Mesenchymal stem cell (in vitro differentiated cells and primary cell): ENCODE measurements at places on chromosomes 12 and 14.
A peak's percentile ranks its signal among the peaks of the same experiment; 100 is the strongest.

- DNase-seq, result no peak
Observed at GRCh38 chr14:87888136-87888999, 104.6 kb downstream of the GALC start.

GRCh38 chr14:59337141-59337611, 128.0 kb downstream of the GPR135 start:
- peak; percentile 46 for DNase-seq

- DNase-seq, result no peak
Observed at GRCh38 chr12:18878676-18879180, 140.8 kb downstream of the CAPZA3 start.

DNA sequence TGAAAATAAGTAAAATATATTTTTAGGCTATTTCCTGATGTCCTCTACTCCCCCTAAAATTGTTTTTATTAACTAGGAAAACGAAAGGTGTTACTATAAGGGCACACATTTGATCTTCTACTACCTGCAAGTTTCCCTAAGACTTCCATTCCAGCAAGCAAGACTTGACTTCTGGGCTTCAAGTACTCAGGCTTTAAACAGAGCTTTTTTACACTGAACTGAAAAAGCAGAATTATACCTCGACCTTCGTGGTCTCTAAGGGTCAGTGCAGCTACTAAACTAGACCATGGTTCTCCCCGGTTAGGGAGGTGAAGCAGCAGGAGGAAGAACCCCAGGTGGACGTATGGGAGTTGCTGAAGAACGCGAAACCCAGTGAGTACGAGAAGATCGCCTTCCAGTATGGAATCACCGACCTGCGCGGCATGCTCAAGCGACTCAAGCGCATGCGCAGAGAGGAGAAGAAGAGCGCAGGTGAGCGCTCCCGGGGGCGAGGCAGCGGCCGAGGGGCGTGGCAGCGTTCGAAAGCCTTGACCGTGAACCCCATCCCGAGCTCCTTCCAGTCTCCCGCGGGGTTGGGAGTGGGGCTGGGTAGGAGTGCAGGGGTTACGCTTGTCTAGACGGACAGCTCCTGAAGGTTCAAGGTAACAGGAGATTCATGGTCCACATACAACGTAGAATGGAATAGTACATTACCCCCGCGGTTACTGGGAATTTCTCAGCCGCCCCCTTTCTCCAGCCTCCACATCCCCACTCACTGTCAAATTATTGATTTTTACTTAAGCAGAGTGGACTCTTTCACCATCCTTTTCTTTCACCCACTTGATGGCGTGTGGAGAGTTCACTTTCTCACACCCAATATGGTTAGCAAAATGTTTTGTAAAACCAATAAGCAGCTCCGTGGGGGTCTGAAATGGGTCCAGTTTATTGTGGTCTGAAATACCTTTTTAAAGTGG, 47.6 kb downstream of the MYBPC1 start:
- DNase-seq, result no peak

DNA sequence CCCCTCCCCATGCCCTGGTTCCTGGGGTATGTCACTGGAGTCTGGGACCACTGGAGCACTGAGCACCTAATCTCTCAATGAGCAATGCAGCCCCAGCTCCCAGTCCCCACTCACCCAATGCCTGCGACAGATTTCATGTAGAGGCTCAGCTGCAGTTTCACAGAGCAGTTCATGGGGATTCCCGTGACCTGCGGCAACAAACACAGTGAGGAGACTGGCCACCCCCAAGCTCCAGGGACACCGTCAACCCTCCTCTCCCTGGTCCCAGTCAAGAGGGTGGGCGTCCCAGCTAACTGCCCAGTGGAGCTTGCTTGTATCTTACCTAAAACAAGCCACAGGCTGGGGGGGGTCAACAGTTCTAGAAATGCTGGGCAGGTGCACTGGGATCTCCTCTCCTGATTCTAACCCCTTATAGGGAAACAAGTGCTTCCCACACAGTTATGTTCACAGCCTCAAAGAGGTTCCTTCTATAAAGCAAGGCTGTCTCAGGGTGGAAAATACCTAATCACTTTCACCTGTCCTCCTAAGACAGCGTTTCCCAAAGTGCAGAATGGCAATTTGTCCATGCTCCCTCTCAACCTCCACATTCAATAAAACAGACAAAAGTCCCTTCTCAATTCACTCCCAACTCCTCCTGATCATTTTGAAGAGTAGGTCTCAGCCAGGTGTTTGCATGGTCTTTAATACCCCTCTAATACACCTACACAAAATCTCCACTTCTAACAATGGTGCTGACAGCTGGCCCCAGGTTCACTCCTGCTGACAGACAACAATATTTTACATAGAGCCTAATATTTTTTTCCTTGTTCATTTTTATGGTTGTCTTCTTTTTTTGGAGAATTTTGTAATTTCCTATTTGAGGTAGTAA, 68.3 kb downstream of the SCARB1 start:
- DNase-seq, result no peak

GRCh38 chr12:12902036-12902435, 10.7 kb downstream of the GPRC5A start:
- DNase-seq, result no peak

DNA sequence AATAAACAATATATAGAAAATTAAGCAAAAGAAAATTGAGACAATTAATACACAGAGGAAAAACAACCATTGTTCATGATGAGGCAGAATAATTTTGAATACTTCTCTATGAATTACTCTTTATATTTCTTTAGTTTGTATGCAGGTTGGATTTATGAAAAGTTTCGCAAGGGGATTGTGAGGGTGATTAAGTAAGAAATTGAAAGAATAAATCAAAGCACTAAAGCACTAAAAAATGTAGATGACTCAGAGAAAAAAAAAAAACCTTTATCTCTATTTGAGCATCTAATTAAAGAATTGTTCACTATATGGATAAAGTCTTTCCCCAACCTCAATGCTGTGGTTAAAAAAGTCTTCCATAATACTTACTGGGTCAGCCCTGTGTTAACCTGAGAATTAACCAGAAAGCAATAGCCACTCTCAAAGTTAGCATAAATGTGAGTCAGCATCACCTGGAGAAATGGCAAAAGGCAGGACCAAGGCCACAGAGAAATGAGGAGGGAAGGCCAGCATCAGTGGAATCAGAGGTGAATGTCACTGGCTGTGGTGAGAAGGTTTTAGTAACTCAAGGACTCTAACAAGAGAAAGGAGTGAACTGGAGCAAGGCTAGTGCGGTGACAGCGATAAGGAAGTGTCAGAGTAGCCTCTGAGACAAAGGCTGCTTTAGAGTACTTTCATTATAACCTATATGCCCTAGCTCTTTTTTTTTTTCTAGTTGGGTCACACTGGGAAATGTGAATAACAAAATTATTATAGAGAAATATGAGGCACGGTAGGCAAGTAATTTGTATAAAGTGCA, 310.4 kb downstream of the KCNC2 start:
- no peak for DNase-seq

GRCh38 chr12:15689751-15690191, 99.4 kb downstream of the EPS8 start:
- no peak for DNase-seq

GRCh38 chr12:68580911-68581310, 29.8 kb upstream of the RAP1B start:
- DNase-seq, result peak; percentile 31

DNA sequence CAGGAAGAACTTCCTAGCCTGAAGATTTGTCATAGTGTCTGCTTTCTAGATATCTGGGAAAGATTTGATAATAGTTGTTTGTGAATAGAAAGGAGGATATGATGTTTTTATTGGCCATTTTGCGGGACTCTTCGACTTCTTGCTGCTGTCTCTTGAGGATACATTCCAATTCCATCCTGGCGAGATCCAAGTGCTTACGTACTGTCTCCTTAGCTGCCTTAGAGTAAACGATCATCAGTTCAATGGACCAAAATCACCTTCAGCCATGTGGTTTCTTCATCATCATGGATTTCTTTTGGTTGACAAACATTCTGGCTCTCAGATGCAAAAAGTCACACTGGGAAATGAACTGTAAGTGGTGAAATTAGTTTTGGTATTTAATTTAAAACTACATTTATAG, 82.7 kb upstream of the SCN8A start:
- no peak for DNase-seq

GRCh38 chr12:59634254-59634653, 38.4 kb downstream of the SLC16A7 start:
- no peak for DNase-seq

GRCh38 chr14:104658325-104658712, 31.1 kb upstream of the INF2 start:
- no peak for DNase-seq

GRCh38 chr14:101076451-101077198, 173.1 kb upstream of the RTL1 start:
- no peak for DNase-seq

DNA sequence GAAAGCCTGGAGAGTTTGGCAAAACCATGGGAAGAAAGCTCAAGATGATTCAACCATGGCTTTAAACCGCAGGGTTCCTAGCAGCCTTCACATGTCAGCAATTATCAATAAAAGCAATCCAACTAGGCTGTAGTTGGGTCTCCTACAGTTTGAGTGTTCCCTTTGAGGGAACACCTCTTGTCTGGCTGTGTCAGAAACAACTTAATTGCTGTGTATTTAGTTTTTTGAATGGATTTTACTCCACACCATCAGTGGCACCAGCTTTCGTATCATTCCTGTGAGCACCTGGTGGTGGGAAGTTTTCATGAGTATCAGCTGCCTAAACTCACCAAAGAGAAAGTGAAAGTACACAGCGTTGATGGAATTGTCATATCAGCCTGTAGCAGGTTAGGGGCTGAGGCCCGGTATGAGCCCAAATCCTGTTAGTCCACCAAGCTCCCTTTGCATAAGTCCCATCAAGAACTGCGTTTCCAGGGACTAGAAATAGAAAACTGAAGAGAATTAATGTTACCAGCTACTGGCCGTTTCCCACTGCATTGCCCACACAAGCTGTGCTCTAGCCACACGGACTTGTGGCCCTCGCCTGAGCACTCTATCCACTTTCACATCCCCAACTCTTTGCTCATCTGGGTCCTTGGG, 10.9 kb upstream of the IL26 start:
- no peak for DNase-seq

GRCh38 chr12:96995861-96996260, 88.8 kb downstream of the NEDD1 start:
- DNase-seq, result no peak

GRCh38 chr12:2250797-2251196, 198.0 kb downstream of the CACNA1C start:
- DNase-seq, result peak; percentile 97

DNA sequence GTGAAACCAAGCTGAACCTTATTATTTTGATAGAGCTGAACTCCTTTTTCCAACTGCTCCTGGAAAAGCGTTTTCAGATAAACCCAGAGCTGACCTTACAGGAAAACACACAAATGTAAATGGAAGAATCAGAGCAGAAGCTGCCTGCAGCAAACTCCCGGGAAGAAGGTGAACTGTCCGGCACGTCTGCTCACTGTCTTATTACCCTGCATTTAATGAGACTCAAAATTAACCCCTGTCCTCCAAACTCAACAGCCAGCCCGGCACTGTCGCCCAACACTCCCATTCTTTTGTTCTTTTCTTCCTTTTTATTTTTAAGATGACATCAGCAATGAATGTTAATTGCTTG, 1046.9 kb upstream of the FLRT2 start:
- DNase-seq, result no peak

DNA sequence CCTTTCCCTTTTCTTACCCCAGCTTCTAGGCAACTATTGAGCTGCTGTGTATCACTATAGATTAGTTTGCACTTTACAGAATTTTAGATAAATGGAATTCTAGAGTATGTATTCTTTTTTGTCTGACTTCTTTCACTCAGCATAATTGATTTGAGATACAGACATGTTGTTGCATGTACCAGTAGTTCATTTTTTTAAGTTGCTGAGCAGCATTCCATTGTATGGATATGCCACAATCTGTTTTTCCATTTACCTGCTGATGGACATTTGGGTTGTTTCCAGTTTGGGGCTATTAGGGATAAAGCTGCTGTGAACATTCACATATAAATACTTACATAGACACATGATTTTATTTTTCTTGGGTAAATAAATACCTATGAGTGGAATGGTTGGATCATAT, 135.7 kb downstream of the IGF1 start:
- no peak for DNase-seq

DNA sequence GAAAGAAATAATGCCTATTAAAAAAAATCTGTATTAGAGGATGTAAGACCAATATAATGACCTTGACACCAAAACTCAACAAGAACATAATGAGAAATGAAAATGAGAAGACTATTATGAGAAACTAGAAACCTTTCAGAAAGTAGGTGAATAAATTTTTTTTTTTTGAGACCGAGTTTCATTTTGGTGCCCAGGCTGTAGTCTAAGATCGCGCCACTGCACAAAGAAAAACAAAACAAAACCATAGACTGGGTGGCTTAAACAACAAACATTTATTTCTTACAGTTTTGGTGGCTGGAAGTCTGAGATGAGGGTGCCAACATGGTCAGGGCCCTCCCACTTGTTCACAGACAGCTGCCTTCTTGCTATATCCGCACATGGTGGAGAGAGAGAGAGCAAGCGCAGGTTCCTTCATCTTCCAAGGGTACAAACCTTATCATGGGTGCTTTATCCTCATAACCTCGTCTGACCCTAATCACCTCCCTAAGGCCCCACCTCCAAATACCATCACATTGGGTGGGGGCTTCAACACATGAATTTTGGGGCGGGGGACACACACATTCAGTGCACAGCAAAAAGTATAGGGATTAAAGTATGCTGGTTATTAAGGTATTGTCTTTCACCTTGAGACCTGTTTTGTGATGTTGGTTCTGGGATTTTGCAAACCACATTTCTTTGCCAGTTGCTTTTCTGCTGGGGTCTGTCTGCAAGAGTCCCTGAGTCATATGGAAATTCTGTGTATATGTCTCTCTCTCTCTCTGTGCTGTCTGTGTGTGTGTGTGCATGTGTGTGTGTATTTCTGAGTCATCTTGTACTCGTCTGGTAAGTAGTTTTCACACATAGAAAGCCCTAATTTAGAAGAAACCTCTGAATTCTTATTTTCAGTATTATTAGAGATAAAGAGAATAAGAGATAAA, 26.2 kb downstream of the ZCRB1 start:
- peak; percentile 80 for DNase-seq

- DNase-seq, result no peak
Observed at GRCh38 chr14:103705504-103706284, 9.6 kb downstream of the XRCC3 start.

DNA sequence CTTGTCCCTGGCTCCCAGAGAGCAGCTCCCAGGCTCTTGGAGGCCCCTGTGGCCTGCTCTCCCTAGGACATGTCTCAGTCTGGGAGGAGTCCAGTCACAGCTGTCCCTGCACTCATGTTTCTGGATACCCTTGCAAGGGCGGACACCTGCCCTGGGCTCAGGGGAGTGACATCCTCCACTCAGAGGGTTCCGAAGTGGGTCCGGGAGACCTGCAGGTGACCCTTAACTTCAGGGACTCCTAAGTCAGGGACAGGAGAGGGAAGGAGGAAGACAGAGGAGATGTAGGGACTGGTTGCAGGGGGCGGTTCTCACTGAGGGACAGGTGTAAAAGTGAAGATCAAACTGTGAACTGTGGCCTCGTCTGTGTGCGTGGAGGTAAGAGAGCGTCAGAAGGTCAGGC, 37.6 kb downstream of the CACNA2D4 start:
- no peak for DNase-seq

GRCh38 chr12:54404061-54405004, 14.7 kb downstream of the ITGA5 start:
- DNase-seq, result peak; percentile 72
